ENCODE measurements at places on chromosomes 7 and 10.

DNA sequence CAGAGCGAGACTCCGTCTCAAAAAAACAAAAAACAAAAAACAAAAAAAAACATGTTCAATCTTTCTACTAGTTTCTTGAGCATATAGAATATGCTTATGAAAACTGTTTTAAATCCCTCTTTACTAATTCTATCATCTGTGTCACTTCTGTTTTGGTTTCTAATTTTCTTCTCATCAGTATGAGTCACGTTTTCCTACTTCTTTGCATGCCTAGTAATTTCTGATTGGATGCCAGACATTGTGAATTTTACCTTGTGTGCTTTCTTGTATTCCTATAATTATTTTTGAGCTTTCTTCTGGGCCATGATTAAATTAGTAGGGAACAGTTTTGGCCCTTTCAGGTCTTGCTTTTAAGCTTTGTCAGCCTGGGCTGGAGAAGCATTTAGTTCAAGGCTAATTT, 9.9 kb downstream of the MICU1 start:
- no peak for DNase-seq

GRCh38 chr10:49357910-49358309, 38.0 kb downstream of the DRGX start:
- peak; percentile 34 for DNase-seq

GRCh38 chr7:142579946-142580345, 169.3 kb upstream of the PRSS1 start:
- DNase-seq: no peak

DNA sequence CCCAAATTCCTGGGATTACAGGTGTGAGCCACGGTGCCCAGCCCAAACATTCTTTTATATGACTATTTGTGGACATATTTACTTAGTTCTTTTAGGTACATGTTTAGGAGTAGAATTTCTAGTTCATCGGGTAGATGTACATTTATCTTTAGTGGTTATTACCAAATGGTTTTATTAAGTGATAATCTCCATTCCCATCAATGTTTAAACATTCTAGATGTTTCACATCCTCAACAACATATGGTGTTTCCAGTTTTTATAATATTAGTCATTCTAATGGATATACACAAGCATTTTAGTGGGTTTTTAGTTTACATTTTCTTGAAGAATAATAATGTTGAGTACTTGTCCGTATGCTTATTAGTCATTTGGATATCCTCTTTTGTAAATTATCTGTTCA, 131.7 kb downstream of the RTKN2 start:
- no peak for DNase-seq

GRCh38 chr10:111824128-111824527, 359.4 kb downstream of the GPAM start:
- no peak for DNase-seq

- no peak for DNase-seq
Observed at GRCh38 chr7:3039787-3040186, 3.9 kb downstream of the CARD11 start.

DNA sequence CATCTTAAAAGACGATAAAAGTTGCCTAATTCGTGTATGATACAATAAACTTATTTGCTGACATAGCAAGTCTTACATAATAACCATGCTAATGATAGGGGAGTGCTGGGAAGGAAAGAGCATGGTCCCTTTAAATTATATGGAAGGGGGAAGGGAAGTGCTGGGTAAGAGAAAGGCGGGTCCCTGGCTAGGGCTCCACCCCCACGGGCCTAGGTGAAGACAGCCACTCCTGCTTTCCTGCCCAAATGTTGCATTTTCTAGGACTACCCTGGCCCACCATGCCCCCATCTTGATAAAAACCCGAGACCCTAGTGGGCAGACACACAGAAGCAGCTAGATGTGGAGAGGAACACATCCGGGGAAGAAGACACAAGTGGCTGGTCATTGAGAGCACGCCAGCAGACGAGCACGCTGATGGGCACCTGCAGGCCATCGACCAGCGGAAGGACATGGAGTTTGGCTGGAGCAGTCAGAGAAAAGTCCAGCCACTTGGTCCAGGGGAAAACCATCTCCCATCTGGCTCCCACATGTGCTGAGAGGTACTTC, 328.7 kb downstream of the ARL4A start:
- DNase-seq: no peak

DNA sequence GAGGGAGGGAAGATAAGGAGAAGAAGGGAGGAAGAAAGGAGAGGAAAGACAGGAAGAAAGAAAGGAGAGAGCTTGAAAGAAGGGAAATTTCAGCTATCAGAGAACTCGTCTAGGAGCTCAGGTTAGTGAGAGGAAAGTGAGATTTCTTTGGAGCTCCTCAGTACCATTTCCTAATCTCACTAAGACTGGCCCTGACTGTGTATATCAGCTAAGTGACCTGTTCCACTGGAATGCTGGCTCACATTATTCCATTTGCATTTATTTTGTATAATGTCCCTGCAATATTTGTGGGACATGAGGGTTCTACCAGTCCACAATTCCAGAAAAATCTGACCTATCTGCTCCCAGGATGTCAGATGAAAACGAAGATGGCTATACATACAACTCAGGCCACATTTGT, 114.7 kb upstream of the CELF2 start:
- DNase-seq: no peak

DNA sequence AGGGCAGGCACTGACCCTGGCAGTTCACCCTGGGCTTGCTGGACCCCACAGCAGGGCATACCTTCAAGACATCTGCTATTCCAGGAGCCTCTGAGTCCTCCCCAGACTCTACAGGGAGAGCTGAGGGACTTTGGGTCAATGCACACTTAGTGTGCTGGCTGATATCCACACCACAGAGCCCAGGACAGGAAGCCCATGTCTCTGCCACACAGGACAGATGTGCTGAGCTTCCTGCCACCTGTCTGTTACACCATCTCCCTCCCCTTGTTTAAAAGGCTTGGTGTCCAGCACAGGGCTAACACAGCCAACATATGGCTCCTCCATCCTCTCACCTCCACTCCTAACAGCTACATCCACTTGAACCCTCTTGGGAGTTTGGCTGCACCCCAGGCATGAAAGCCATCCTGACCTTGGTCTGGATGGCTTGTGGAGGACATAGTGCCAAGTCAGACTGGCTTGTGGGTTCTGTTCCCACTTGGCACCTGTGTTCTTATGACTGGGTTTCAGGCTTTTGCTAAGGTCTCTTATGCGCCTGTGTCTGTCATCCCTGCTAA, 529.8 kb downstream of the GALNT17 start:
- no peak for DNase-seq

- DNase-seq: no peak
Observed at GRCh38 chr10:5356302-5356763, 8.4 kb upstream of the UCN3 start.

- DNase-seq: no peak
Observed at GRCh38 chr10:127291329-127291728, 94.9 kb upstream of the INSYN2A start.

- no peak for DNase-seq
Observed at GRCh38 chr7:66050990-66051448, 24.6 kb upstream of the ASL start.

DNA sequence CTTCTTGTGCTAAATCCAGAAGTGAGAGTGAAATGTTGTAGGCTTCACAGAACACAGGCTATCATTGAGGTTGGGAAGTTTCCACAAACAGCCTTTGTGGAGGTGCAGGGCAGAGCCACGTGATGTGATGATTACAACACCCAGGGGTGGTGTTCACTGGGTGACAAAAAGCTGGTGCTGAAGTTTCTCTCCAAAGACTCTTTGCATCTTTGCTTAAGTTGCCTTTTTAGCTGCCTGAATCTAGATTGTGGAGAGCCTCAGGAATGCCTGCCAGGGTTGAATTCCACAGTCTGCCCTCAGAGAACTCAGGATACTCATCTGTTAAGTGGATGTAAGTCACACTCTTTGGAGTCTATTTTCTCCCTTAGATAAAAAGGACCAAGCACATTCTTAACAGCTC, 56.3 kb downstream of the PLXNA4 start:
- DNase-seq: peak; percentile 16

GRCh38 chr10:129498680-129499079, 31.6 kb downstream of the MGMT start:
- DNase-seq: no peak

DNA sequence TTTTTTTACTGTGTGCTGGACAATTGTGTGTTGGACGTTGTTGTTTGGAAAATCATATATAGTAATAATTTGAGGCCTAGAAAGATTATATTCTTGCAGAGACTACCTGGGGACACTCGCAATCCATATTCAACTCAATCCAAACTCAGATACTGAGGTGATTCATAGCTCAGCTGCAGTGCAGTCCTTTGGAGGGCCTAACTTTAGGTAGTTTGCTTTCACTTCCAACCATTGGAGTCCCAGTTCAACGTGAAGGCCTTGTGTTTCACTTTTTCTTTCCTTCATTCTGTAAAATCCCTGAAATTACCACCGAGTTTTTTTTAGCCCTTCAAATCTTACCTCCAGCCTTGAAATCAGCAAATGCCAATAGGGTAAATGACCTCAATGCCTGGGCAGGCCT, 32.3 kb downstream of the ATRNL1 start:
- DNase-seq: no peak

DNA sequence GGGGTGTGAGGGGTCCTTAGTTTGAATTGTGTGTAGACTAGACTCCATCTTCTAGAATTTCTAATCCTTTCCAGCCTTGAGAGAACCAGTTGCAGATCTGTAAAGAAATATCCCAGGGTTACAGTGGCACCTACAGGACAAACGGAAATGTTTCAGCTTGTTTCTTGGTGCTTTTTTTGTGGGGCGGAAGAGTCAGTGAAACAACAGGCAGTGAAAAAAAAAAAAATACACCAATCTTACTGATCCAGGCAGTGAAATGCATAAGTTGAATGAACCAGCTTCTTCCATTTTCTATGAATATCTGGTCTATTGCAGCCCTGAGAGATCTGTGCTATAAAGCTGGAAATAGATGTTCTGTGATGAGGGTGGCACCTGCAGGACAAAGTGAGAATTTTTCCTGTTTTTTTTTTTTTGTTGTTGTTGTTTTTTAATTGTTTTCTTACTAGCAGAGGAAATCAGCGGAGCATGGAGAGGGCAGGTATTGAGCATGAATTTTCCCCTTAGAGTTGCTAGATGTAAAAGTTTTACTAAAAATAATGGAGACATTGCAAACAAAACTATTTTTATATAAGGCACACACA, 81.9 kb upstream of the DYNC1I1 start:
- DNase-seq: peak; percentile 26

GRCh38 chr10:127899766-127900387, 7.0 kb upstream of the PTPRE start:
- DNase-seq: no peak

GRCh38 chr10:51653025-51653424, 46.4 kb downstream of the CSTF2T start:
- no peak for DNase-seq

- peak; percentile 77 for DNase-seq
Observed at GRCh38 chr7:22581099-22581498, 81.1 kb upstream of the STEAP1B start.

GRCh38 chr10:120184547-120185337, 272.3 kb upstream of the PLPP4 start:
- no peak for DNase-seq

DNA sequence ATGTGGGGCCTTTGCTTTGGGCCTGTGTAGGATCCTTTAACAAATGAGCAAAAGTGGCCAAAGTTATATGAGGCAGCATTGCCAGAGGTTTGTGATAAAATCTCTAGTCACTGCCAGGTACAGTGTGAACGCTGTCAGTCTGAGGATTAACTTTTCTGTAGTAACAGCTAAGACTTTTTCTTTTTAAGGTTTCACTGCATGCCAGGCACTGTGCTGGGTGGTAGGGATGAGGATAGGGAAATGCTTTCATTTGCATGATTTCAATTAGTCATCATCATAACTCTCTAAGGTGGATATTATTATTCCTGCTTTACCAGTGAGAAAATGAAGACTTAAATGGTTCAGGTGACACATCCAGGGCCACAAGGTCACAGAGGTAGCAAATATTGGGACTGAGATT, 79.7 kb upstream of the BMPER start:
- no peak for DNase-seq

DNA sequence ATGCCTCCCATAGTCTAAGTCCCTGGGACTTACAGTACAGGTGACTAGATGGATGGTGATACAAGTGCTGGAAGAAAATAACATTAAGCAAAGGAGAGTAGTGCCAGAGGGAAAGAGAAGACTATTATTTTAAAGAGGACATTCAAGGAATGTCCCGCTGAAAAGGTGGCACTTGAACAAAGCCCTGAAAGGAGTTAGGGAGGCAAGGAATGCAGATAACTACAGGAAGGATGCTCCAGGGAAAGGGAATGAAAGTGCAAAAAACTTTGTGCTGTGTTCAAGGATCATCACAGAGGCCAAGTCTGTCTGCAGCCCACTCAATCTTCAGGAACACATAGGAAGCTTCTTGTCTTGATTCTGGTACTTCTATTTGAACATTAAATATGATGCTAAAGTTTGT, 14.9 kb downstream of the ANKMY2 start:
- DNase-seq: no peak

GRCh38 chr10:110009736-110010475, 2.1 kb downstream of the ADD3 start:
- DNase-seq: peak; percentile 46

DNA sequence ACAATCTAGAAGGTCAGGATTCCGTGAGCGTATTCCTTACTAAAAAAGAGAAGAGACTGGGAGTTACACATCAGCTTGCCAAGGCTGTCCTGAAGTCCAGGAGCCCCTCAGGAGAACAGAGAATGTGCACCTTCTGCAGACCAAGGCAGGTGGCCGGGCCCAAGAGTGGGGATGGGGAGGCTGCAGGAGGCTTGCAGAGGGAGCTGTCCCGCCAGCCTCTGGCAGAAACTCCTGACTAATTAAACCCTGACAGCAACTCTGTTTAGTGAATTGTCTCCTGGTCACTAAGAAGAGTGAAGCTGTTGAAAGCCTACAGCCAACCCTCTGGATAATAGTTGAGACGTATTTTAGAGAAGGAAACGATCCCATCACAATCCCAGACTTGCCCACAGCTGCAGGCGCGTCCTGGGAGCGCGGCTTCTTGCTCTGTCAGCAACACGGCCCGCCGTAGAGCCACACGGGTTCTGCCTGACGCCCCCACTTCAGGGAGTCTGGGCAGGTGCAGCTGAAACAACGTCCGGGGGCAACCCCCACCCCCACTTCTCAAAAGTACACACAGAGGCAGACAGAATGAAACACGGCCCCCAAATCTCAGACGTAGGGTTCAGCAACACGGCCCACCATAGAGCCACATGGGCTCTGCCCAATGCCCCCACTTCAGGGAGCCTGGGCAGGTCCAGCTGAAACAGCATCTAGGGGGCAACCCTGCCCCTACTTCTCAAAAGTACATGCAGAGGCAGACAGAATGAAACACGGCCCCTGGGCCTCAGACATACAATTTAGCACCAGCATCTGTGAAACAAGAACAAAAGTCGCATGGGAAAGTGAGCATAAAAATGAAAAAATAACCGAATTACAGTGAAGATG, 45.2 kb downstream of the DIP2C start:
- DNase-seq: no peak

Measured in HL-60 (cell line).